ENCODE measurements at places on chromosomes 3 and 15. TPM values are rescaled to one million over a fixed set of nuclear protein-coding genes. Genes with fewer than 3 reads are reported as not detected.

- no peak for DNase-seq
These were observed 60.8 kb downstream of the ADCY5 start for GRCh38 chr3:123388042-123388441.

GRCh38 chr3:101936419-101937356 is 87.4 kb downstream of the NFKBIZ start:
- no peak for DNase-seq

- DNase-seq, result peak; percentile 92
These were observed 18.0 kb upstream of the ANKDD1A start for GRCh38 chr15:64893481-64894394.

GRCh38 chr3:152943645-152944044 is 108.7 kb downstream of the P2RY1 start:
- DNase-seq, result peak; percentile 33

- no peak for DNase-seq
These were observed 174.4 kb upstream of the THBS1 start for GRCh38 chr15:39406485-39406884.

GRCh38 chr3:195182470-195182795 is 88.5 kb downstream of the XXYLT1 start:
- no peak for DNase-seq

DNA sequence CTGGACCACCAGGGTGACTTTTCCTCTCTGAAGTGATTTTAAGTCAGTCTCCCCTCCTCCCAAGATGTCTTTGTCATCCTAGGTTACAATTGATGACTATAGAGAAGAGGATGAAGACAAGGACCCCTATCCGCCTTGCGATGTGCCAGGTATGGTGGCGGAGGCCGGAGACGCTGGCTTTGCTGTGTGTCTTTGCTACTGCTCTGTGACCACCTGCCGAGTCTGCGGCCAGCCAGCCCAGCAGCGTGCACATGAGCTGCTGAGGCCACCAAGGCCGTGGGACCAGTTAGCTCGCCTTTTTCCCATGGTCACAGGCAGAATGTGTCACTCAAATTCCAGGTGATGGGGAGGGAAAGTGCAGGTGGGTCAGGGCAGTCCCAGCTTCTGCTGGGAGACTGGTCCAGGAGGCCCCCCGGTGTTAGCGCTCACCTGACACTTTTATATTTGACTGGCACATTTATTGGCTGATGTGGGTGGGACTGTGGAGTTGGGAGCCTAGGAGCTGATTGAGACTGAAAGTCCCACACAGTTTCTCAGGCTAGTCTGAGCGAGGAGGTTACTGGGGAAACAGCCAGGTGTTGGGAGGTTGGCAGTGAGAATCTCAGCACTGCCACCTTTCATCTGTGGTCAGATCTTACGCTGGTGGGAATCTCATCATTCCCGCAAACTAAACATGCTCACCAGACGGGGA is 114.1 kb downstream of the CHDH start:
- DNase-seq, result no peak

DNA sequence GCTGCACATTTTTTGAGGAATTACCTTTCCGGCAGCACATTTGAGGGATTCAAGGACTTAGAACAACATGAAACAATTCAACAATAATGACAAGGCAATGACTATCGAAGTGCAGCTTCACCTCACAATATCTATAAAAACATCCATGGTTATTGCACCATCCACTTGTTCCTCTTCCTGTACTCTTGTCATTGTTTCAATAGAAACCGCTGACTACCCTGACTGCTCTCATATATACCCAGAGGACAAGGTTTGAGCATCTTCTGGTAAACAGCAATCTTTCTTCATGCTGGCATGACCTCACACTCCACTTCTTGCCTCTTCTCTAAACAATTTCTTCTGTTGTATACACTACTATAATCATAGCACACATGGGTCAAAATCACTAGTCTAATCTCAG is 864.9 kb downstream of the FHIT start:
- DNase-seq, result no peak

- DNase-seq, result no peak
These were observed 2.3 kb downstream of the MINDY4B start for GRCh38 chr3:150902988-150903387.

GRCh38 chr3:23461069-23461468 is 257.9 kb downstream of the UBE2E2 start:
- no peak for DNase-seq

DNA sequence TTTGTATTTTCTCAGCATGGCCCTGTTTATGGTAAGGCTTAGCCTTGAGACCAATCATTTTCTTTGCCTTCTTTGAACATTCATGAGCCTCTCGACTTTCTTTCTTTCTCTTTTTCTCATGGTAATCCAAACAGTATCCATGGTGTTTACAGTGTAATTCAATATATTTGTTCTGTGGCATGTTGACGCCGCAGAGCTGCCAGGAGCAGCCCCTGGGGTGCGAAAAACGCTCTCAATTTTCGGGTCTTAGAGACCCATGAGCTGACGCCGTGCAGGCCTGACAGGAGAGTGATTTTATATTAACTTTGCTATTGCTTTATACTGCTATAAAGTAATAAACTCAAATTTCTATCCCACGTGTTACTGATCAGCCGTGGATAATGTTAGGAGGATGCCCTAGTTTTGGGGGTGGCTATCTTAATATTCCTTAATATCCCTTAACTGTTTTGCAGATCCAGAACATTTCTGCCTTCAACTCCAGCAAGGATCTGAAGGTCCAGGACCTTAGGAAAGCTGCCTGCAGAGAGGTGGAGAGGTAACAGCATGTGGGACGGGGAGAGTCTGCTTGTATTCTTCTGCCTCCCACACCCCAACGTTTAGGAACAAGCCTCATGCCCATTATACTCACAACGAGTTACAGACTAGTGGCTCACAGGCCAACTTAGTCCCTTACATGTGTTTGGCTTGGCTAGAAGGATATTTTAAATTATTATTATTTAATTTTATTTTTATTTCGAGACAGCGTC is 29.3 kb upstream of the MYO1E start:
- DNase-seq, result peak; percentile 30

DNA sequence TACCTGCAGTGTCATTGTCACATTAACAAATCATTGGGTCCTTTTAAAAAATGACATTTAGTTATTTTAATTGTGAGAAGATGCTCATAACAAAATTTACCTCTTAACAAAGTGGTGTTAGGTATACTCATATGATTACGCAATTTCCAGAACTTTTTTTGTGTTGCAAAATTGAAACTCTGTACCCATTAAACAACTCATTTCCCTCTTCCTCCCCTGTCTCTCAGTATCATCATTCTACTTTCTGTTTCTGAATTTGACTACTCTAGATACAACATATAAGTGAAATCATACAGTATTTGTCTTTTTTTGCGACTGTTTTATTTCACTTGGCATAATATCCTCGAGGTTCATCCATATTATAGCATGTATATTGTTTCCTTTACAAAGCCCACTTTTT is 58.7 kb upstream of the CHST2 start:
- DNase-seq, result no peak

GRCh38 chr3:140522653-140523380 is 155.0 kb upstream of the TRIM42 start:
- DNase-seq, result no peak

DNA sequence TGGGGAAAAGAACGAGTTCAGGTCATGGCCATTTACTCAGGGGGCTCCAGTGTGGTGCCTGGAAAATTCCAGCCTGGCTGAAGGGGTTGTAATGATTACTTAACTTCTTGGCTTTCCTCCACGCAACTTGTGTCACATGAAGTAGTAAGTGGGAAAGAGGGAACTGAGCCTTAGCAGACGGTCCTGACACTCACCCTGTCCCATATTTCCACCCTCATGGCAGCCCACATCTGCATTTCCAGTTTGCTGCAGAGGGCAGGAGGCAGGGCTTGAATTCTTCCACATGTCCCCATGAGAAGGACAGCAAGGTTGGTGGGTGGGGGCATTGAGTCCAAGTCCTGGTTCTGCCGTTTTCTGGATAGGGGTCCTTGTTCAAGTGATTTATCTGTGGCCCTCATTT is 7.8 kb upstream of the CAMP start:
- peak; percentile 14 for DNase-seq

The SLC7A14 gene
- total RNA-seq, result 0.68 TPM

The ISL2 gene
- 1.4 TPM for total RNA-seq

The GOLGA6L7 gene
- not detected for total RNA-seq

The CCDC39 gene
- total RNA-seq, result not detected

The ZBED2 gene
- not detected for total RNA-seq

All from transverse colon (tissue), 4 donors.